Stimulated activated CD8-positive, alpha-beta memory T cell treated with anti-CD3 and anti-CD28 coated beads, Interleukin-4, amount 100 ng/mL, for 48 hours (primary cell): ENCODE measurements at places on chromosomes 16 and 17.

GRCh38 chr16:88650749-88651275 lies at the start of gene CYBA:
Gene CYBA, minus strand, starts transcription at chr16:88651053. Its CDS starts 40 bp downstream, at chr16:88651013.
- peak; percentile 90 for DNase-seq

GRCh38 chr16:2278956-2279800 lies 11.3 kb upstream of the RNPS1 start:
- no peak for DNase-seq

- no peak for DNase-seq
These were observed 26.1 kb upstream of the DHRS7B start for GRCh38 chr17:21100636-21101035.

DNA sequence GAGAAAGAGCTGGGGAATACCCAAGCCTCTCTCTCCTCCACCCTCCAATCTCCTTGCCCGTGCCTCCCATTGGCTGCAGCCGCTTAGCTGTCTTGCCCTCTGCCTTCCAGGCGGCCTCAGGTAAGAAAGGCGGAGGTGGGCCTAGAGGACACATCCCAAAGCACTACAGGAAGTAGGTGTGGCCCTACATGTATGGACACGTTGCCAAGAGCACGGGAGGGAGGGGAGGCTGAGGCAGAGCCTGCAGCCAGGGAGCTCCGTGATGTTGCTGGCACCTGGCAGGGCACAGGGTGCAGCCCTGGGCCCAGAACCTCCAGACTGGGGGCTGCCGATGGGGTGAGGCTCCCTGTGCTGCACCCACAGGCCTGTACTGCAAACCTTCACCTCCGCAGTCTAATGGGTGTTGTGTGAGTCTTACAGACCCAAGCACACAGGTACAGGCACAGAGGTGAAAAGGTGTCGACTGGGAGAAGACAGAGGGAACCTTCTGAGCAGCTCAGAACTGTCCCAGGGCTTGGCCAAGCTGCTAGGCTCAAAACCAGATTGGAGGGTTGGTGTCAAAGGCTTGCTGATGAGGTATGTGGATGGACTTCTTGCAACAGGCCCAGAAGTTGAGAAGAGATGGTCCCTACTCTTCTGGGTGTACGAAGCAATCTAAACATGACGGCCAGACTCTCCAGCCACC lies 23.5 kb upstream of the FOXK2 start:
- DNase-seq, result no peak

- no peak for DNase-seq
These were observed 5.4 kb upstream of the MMD start for GRCh38 chr17:55426851-55427586.

GRCh38 chr17:82282239-82283207 lies 9.0 kb upstream of the CSNK1D start:
- DNase-seq, result no peak

GRCh38 chr17:62916684-62917571 lies 49.1 kb upstream of the TANC2 start:
- DNase-seq, result no peak

GRCh38 chr16:49345829-49346228 lies 27.8 kb upstream of the C16orf78 start:
- peak; percentile 28 for DNase-seq

DNA sequence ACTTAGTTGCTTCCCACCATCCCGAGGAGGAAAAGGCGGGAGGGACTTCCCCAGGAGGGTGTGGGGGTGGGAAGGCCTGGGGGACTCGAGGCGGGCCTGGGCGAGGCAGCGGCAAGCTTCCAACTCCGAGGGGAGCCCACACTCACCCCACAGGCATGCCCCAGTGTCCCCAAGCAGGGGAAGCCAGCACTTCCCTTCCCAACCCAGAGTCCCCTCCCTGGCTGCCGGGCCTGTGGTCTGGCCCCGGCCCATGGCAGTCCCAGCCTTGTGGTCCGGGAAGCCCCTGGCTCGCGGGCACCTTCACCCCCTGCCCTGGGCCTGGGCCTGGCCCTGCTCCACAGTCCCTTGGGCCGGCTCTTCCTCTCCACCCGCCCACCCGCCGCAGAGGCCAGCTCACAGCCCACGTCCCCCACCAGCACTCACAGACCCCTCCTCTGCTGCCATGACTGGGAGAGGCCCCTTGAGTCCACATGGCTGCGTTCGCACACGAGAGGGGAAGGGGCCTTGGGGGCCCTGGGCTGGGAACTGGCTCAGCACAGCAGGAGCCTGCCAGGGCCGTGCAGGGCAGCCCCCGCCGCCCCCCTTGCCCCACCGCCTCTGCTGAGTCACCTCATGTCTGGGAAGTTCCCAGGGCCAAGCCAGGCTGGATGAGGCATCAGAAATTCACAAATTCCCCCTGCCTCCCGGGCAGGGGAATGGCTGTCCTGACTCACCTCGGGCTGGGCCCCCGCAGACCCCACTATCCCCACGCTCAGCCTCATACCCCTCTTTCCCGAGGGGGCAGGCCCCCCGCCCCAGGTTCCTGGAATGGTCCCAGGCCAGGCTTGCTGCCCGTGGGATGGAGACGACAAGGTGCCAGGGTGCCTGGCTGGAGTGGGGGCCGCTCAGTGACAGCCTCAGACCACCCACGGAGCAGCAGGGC lies 27.8 kb downstream of the BAHCC1 start:
- DNase-seq, result no peak

DNA sequence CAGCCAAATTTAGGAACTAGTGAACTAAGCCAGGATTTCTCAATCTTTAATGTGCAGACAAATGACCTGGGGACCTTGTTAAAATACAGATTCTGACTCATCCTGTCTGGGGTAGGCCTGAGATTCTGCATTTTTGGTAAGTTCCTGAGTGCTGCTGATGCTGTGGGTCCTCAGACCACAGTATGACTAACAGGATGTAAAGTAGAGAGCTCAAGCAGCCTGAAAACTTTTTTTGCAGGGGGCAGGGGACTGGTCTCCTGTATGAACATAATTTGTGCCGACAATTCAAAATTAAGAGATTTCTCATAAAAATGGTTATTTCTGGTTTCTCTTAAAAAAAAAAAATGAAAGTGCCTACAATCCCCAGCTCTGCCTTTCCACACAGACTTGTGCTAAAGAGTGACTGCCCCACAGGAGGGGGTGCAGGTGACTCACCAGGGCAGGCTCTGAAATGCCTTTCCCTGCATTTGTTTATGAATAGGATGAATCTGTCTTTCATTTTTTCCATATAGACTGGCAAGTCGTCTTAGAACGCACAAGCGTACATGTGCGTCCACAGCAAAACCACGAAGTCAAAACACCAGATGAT lies 271.5 kb downstream of the PHKB start:
- DNase-seq, result peak; percentile 34

DNA sequence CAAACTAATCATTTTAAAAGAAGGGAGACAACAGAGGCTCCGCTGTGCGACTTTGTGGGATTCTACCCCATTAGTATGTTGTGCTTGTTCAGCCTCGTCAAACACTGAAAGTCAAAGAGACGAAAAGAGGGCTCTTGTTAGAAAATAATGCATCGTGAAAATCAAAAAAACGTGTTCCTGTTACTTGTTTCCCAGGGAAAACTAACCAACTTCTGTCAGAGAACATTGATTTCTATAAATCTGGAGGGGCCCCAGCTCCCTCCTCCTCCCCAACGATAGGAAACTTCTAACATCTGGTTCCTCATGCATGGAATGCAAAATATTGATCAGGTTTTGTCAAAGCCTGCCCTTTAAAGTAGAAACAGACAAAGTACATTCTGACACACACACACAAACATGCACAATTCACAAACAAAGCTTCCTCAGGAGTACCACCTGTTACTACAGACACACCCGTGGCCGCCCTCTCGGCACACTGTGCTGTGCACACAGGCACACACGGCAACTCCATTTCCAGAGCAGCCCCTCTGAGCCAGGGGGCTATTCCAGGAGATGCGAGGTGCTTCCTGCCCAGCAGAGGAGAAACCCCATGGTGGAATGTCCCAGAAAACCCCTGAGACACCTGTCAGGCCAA lies 151.3 kb downstream of the ZFHX3 start:
- no peak for DNase-seq

GRCh38 chr16:85673529-85674417 lies 15.0 kb downstream of the GINS2 start:
- DNase-seq, result no peak

DNA sequence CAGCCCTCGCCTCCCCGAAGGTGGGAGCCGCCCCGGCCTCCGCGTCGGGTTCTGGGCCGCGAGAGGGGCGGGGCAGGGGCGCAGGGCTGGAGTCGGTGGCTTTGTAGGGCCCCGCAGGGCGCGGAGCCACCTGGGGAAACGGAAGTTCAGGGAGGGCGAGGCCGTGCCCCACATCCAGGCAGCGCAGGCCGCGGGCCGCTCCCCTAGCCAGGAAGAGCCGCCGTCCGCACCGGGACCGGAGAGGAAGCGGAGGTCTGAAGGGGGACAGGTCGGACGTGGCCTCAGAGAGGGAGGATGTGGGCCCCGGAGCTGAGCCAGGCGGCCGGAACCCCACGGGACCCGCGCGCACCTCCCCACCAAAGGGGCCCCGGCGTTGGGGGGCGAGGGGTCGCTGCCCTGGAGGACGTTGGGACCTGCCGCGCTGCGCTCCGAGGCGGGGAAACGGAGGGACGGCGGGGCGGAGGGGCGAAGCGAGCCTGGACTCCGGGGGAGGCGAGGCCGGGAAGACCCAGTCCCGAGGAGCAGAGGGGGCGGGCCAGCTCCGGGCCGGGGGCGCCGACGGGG lies 482 bp upstream of the SLC16A3 start:
- peak; percentile 73 for DNase-seq

- no peak for DNase-seq
These were observed 243.5 kb downstream of the STX8 start for GRCh38 chr17:9332132-9332494.

GRCh38 chr16:23480257-23480656 lies 27.3 kb upstream of the COG7 start:
- DNase-seq, result no peak
